Stimulated activated CD4-positive, alpha-beta T cell treated with anti-CD3 and anti-CD28 coated beads, Interleukin-1b, Interleukin-23, amount 100 ng/mL, for 4 hours (primary cell): ENCODE measurements at places on chromosomes 1 and 21.

GRCh38 chr1:40174788-40175187, 13.6 kb downstream of the RLF start:
- DNase-seq, result no peak

GRCh38 chr1:199463521-199464127, 563.9 kb upstream of the NR5A2 start:
- DNase-seq, result no peak

- DNase-seq, result no peak
Observed at GRCh38 chr1:68049941-68050878, at the start of gene DIRAS3. DIRAS3 (minus strand) TSS chr1:68050627; CDS start chr1:68047297, 3,330 bp downstream.

GRCh38 chr1:16122916-16123315, 33.0 kb downstream of the EPHA2 start:
- DNase-seq, result peak; percentile 5

DNA sequence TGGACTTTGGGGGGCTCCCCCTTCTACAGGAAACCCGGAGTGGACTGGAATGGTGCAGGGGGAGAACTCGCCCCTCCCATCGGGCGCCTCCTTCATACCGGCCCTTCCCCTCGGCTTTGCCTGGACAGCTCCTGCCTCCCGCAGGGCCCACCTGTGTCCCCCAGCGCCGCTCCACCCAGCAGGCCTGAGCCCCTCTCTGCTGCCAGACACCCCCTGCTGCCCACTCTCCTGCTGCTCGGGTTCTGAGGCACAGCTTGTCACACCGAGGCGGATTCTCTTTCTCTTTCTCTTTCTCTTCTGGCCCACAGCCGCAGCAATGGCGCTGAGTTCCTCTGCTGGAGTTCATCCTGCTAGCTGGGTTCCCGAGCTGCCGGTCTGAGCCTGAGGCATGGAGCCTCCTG, at the start of gene TNFRSF14:
Gene TNFRSF14, plus strand, starts transcription at position 95 of the 401 bp plus-strand sequence. Its CDS starts 294 bp downstream, at position 389.
- DNase-seq, result peak; percentile 69

GRCh38 chr1:31383967-31384366, 11.1 kb upstream of the FABP3 start:
- DNase-seq, result no peak

DNA sequence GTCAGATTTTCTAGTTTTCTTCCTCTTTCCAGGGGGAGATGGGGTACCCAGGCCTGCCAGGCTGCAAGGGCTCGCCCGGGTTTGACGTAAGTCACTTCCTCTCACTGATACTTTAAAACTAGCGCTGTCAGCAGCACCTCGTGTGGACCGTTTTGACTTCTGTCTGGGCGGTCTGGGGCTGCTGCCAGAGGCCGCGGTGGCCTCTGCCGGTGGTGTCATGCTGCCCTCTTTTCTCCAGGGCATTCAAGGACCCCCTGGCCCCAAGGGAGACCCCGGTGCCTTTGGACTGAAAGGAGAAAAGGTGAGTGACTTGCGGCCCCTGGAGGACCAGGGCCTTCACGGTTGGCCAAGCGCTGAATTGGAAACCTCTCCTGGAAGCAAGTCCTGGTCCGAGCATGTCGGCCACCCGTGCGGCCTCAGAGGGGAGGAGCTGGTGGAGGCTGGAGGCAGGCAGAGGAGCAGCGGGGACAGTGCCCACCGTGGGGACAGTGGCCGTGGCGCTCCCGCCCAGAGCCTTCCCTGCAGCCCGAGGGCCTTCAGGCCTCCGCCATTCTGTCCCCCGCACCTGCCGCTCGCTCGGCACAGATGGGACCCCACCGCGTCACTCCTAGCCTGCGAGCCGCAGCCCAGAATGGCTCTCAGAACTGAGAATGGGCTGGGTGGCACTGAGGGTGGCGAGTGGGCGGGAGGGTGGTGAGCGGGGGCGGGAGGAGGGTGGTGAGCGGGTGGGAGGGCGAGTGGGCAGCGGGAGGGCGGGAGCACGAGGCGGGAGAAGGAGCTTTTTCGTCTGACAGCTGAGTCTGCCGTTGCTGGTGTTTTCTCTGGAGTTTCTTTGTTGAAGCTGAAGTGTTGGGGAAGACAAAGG, 9.4 kb downstream of the COL6A1 start:
- no peak for DNase-seq

- no peak for DNase-seq
Observed at GRCh38 chr1:228289239-228289849, 81.5 kb downstream of the OBSCN start.

- DNase-seq, result no peak
Observed at GRCh38 chr1:28064064-28064463, 24.3 kb downstream of the EYA3 start.

GRCh38 chr1:70224954-70225353, 3.8 kb downstream of the SRSF11 start:
- no peak for DNase-seq

DNA sequence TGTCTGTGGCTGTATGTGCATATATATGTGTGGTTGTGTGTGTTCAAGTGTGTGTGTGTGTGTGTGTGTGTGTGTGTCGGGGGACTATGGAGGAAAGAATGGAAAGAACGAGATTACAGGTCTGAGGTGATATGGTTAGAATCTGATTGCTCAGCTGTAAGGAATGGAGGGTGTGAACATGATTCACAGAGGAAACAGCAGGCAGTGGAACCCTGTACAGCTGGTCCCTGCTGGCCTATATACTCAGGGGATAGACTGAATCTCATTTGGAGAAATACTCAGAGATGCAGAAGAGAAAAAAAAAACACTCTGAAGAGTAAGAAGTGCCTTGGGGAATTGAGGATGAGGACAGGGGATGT, 180.1 kb upstream of the ESRRG start:
- no peak for DNase-seq

- no peak for DNase-seq
Observed at GRCh38 chr1:64112281-64112680, 91.1 kb upstream of the UBE2U start.

GRCh38 chr1:226095286-226095685, 32.8 kb downstream of the H3-3A start:
- DNase-seq, result no peak

GRCh38 chr1:175599212-175599705, 144.1 kb downstream of the TNR start:
- DNase-seq, result no peak

DNA sequence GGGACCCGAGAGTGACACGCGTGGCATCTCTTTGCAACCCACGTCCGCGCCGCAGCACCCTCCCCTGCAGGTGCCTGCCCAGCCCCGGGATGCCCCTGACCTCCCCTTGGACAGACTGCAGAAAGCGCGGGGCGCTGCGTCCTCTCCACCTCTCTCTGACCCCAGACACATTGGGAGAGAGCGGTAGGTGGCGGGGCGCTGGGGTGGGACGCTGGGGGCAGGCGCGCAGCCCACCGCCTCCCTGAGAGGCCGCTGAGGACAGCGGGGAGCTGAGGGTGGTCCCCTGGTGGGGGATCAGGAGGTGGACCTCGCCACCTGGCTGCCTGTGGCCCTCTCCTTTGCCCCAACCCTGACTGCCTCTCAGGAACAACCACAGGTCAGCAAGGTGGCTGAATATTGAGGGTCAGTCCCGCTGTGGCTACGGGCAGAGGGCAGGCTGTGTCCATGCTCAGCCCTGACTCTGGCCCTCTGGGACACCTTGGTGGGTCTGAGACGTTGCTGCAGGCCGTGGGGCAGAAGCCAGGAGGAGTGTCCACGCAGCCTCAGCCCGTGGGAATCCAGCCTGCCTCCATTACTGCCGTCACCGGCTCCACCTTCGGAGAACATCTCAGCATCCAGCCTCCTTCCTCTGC, 761 bp upstream of the UBE2J2 start:
- no peak for DNase-seq

DNA sequence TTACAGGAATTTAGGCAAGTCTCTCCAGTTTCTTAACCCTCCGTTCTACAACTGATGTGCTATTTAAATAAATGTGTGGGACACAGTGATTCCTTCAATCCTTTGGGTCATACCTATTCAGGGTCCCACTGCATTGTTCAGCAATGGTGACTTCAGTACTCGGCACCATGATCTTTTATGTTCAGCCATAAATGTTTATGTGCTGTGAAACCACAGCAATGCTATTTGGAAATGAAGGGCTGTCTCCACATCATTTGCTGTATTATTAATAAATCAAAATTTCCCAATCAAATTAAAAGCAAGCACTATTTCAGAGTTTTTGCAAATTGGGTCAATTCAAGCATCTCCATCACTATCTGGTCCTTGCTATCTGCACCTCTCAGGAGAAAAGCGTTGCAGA, 84.8 kb downstream of the NR5A2 start:
- DNase-seq, result no peak

GRCh38 chr1:110787328-110788071, 85.4 kb upstream of the CD53 start:
- no peak for DNase-seq

DNA sequence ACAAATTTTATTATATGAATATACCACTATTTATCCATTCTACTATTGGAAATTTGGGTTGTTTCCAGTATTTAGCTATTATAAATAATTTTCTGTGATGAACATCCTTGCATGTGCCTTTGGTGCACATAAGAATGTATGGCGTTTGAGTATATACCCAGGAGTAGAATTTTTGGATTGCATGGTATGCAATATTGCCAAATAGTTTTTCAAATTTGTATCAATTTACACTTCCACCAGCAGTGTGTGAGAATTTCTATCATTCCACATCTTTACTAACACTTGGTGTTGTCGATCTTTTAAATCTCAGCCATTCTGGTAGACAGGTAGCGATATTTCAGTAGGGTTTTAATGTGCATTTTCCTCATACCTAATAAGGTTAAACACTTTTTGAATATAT, 9.2 kb upstream of the FNBP1L start:
- DNase-seq, result no peak

DNA sequence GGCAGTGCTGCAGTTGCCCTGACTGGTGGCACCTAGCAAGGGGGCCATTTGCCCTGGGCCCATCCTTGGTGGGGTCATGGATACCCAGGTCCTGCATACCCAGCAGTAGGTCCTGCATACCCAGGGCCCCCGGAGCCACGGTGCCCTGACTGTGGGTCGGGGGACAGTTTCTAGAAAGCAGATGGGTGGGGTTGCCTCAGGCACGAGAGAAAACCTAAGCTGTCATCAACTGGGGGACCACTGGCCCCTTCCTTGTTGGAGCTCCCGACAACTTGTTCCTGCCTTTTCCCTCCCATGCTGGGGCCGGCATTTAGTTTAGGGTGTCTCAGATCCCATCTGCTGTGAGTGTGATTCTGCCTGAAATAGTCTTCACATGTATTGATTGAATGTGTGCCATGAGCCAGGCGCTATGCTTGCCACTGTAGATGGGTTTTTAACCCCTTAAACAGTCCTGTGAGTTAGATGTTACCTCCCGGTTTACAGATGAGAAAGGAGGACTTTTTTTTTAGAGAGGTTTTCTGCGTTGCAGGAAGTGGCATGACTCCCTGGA, 15.6 kb downstream of the SPSB1 start:
- DNase-seq, result no peak

DNA sequence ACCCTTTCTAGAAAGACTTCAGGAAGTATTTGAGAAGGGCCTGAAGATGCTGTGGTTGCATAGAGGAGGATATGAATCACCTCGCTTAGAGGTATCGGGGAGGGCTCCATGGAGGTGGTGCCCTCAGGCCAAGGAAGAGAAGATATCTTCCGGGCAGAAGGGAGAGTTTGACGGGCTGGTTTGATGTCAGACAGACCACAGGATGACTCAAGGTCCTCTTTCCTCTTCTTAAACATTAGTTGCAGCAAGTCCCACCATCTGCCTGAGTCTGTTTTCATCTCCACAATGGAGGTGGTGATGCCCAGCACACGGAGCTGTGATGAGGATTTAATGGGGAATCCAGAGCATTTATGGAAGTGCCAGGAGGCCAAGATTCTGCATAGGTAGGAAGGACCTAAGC, 25.1 kb upstream of the RUNX3 start:
- DNase-seq, result no peak

DNA sequence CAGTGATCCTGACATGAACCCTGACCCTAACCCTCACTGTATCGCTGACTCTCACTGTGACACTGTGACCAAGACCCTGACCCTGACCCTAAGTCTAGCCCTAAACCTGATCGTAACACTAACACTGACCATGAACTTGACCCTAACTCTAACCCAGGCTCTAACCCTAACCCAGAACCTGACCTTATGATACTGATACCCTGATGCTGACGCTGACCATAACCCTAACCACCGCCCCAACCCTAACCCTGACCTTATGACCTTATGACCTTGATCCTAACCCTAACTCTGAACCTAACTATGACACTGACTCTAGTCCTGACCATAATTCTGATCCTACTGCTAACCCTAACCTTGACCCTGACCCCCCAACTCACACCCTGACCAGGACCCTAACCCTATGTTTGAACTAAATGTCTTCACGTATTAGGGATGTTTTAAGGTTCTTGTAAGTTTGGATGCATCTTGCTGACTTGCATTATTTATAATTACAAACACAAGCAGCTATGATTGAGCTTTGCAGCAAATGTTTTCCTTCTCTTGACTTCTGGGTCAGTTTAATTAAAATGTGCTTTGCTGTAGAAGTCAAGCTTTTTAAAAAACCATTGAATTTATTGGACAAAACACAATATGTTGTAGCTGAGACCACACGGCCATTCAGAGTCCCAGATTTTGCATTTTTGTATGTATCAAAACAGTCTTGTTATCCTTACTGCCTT, 23.9 kb upstream of the PRSS38 start:
- no peak for DNase-seq

DNA sequence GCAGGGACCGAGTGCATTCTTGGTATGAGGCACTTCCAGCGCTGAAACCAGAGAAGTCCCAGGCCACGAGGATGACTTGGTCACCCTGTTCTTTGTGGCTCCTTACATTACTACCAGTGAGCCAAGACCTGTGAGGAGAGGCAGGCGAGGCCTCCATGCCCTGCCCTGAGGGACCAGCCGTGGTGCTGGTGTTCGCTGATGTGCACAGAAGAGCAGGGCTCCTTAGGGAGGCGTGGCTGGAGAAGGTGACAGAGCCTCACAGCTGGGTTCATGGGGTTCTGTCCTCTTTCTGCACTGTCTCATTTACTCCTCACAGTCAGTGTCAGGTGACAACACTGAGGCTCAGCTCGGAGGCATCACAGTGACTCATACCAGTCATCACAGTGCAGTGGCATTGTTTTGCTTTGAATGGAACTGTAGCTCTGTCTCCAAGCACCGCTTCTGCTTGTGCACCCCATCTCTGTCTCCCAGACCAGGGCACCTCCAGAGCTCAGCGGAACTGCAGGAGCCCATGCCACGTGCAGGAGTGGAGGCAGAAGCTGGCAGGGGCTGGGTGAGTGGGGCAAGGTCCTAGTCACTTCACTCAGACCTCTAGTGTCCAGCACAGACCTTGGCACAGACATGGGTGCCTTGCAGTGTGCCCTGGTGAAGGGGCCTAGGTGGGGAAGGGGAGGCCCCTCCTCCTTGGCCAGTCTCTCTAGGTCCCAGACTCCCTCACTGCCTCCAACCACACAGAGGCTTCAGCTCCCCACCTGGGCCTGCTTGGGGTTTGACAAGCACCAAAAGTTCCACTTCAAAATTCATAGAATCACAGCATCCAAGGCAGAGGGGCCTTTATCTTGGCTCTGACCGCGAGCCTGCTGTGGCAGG, 310.9 kb downstream of the MATN1 start:
- no peak for DNase-seq

GRCh38 chr1:85847356-85847755, 139.1 kb upstream of the ZNHIT6 start:
- DNase-seq, result no peak

DNA sequence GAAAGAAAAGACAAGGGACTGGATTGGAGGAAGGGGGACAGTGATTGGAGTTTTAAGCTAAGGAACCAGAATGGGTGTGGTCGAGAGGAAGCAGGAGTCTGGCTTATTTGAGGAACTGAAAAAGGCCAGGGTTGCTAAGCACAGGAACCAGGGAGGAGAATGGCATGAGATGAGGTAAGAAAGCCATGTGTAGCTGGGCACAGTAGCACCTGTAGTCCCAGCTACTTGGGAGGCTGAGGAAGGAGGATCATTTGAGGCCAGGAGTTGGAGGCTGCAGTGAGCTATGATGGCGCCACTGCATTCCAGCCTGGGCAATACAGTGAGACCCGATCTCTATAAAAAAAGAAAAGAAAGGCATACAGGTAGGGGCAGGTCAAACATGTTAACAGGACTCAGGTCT, 8.1 kb upstream of the KHDRBS1 start:
- no peak for DNase-seq
